GM19239 (cell line): ENCODE measurements at places on chromosomes 4 and X.

- DNase-seq, result no peak
Observed at GRCh38 chr4:36328130-36328529, 46.7 kb downstream of the DTHD1 start.

DNA sequence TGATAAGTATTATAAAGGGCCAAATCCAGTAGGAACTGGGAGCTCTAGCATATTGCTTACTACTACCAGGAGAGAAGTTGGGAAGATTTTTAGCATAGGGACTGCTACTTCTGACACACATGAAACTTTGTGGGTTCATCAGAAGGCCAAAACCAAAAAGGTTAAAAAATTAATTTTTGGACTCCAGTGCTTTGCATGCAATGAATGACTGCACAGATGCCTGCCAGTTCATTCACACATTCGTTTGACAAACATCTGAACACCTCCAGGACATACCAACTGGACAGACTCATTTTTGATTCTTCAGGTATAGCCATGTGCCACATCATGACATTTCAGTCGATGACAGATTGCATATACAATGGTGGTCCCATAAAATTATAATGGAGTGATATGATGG lies 79.8 kb downstream of the MID1IP1 start:
- DNase-seq, result no peak

GRCh38 chr4:139633661-139634060 lies 32.0 kb upstream of the MGST2 start:
- DNase-seq, result no peak

DNA sequence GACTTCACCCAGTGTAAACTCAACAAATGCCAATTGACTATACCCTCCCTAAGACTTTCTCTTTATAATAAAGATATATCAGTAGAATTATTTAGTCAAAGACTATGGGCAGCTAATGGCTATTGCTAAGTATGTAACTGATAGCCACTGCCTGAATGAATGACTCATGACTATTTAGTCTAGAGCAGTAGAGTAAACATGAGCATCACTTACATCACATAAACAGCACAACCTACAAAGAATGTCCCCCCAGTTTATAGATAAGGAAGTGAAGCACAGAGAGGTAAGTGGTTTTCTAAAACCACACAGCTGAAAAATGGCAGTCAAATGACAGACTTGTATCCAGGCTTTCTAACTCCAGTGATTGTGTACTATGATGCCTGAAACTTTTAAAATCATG lies 507.0 kb downstream of the PPARGC1A start:
- no peak for DNase-seq

- no peak for DNase-seq
Observed at GRCh38 chr4:4992833-4993232, 26.4 kb downstream of the CYTL1 start.

- DNase-seq, result no peak
Observed at GRCh38 chr4:169342906-169343564, 72.3 kb upstream of the SH3RF1 start.

GRCh38 chr4:6526156-6526555 lies 48.8 kb upstream of the MAN2B2 start:
- DNase-seq, result no peak

- no peak for DNase-seq
Observed at GRCh38 chr4:67282749-67283148, 262.6 kb downstream of the CENPC start.

- no peak for DNase-seq
Observed at GRCh38 chr4:154082760-154083535, 294.1 kb upstream of the SFRP2 start.

DNA sequence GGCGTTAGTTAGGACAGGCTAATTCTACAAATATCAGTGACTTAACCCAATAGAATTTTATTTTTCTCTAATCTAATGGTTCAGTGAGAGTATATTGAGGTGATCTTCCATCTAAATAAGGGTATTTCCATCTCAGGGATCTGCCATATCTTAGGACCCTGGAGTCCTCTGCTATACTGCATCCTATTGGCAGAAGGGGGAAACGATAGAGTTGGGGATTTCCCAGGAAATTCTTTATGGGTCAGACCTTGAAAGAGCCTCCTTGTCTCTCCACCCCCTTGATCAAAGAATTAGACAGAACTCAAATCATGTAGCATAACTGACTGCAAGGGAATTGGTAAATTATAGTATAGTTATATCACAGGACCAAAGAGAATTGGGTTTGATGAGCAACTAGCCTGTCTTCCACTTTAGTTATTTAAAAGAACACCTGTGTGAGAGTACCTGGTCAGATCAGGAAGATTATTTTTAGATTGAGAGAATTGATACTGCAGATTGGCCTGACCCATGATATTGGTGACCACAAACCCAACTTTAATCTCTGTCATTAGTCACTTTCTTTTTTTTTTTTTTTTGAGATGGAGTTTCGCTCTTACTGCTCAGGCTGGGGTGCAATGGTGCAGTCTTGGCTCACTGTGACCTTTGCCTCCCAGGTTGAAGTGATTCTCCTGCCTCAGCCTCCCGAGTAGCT lies 25.6 kb downstream of the SMARCA5 start:
- DNase-seq, result no peak

DNA sequence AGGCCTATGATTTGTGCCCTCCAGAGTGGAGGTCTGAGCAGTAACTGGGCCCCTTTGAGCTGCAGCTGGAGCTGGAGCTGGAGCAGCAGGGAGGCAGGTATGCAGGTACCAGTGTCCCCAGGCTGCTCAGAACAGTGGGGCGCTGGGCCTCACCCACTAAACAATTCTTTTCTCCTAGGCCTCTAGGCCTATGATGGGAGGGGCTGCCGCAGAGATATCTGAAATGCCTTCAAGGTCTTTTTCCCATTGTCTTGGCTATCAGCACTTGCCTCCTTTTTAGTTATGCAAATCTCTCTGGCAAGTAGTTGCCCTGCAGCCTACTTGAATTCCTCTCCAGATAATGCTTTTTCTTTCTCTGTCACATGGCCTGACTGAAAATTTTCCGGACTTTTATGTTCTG lies 79.7 kb upstream of the OTUD4 start:
- DNase-seq, result no peak

GRCh38 chr4:61817071-61817470 lies 616.9 kb downstream of the ADGRL3 start:
- DNase-seq, result no peak

DNA sequence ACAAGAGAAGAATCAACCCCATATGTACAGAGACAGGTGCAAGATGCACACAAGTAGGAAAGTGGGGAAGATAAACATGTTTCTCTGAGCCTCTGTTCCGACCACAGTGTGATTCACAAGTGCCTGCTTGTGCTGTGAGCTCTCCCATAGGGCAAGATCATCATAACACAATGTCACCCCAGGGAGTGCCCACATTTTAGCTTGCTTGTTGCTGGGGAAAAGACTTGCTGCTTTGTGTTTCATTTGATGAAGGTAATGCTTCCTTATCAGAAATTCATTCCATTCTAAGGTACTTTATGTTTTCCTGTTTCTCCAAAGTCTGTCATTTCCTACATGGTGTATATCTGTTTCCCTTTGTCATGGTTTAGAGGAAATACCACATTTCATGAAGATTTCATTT lies 304.5 kb upstream of the DIPK2B start:
- DNase-seq, result no peak

DNA sequence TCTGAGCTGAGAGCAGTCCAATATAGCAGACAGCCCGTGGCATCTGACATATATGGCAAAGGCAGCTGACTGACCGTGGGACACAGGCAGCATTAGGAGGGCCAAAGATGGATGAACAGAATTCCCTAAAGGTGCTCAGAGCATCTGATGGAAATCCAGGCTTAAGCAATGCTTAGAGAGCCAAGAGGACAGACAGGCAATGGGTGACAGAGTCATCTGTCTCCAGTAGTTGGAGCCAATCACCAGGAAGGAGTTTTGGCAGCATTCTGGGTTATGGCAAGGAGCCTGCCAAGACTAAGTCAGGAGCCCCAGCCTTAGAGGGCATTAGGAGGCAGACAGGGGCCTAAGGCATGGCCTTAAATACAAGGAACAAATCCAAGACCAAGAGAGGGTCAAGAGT lies 153.3 kb upstream of the USP9X start:
- no peak for DNase-seq

- DNase-seq, result no peak
Observed at GRCh38 chr4:129046055-129046959, 47.0 kb downstream of the SCLT1 start.

- no peak for DNase-seq
Observed at GRCh38 chrX:120453985-120454384, 15.1 kb downstream of the LAMP2 start.

- no peak for DNase-seq
Observed at GRCh38 chr4:149166876-149167275, 648.8 kb downstream of the IQCM start.

GRCh38 chr4:159107203-159107925 lies 4.5 kb downstream of the RAPGEF2 start:
- no peak for DNase-seq

GRCh38 chr4:74487771-74488170 lies 42.8 kb downstream of the AREG start:
- no peak for DNase-seq

GRCh38 chr4:108360754-108361445 lies 192.2 kb upstream of the LEF1 start:
- no peak for DNase-seq
